ENCODE measurements at places on chromosomes 5 and 9.

DNA sequence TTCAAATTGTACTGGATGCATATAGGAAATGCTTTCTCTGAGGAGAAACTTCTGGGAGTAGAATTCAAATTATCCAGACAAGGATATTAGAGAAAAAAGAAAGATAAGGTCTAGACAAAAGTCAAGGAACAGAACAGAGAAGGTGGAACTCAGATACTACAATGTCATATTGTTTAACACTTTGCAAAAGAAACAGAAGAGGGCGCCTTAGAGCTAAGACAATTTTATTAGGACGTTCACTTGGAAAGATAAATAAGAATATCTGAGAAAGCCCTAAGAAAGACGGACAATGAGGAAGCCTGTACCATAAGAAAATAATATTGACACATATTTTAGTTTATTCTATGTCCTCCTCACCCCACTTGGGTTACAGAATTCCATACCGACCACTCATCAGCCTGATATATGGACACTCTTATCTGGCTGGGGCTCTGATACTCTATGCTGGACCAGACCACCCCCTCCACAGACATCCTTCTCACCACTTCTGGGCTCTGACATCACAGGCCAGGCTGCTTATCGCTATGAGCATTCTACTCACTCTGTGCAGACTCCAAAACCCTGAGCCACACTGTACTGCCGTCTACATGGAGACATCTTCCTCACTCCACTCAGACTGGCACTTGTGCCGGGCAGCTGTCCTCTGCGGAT is 9.1 kb upstream of the AK3 start:
- no peak for DNase-seq

- DNase-seq = peak; percentile 84
These were observed 16.1 kb downstream of the GBGT1 start for GRCh38 chr9:133147412-133148198.

GRCh38 chr5:119022017-119022745 is 33.8 kb upstream of the DTWD2 start:
- no peak for DNase-seq

DNA sequence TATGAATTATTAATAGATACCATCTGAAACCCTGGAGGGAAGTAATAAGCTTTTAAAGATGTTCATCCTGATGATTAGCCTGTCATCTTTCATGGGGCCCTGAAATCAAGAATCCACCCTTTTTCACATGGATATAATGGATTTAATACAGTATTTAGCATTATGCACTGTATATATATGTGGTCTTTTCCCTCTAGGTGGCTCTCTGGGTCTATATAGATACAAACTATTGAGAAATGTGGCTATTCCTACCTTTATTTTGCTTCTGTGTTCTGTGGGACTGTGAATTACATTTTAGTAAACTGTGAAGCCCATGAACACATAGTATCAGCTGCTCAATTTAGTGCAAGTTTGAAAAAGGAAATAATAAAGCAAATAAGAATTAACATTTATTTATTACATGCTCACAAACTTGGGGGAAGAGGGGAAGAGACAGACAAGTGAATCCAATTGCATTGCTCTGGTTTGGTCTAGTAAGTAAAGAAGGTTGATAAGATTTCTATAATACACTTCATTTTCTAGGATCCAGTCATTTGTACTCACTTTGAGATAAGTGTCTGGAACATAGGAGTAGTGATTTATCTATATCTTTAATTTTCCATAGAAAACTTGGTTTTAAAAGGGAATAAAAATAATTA is 112.2 kb downstream of the SCAMP1 start:
- no peak for DNase-seq

DNA sequence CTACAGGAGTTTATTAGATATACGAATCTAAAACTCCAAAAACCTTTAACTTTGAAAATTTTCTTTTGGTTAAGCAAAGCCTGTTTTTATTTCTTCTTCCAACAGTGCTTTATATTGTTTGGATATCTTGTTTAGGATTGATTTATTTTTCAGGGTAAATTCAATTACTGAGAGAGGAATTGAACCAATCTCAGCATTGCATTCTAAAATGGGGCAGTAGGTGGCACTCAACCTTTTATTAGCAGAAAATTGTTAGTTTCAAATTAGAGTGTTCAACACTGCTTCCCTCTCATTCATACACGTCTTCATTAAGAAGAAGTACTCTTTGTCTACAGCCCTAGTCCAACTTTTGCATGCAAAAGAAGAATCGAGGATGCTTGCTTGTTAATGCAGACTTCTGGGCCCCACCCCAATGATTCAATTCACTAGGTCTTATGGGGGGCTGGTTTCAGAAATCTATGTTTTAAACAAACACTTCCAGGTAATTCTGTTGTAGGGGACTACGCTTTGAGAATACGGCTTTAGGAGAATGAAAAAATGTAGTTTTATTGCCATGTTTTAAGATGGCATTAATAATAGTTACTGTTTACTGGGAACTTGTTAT is 26.6 kb downstream of the MRPL22 start:
- DNase-seq = no peak

DNA sequence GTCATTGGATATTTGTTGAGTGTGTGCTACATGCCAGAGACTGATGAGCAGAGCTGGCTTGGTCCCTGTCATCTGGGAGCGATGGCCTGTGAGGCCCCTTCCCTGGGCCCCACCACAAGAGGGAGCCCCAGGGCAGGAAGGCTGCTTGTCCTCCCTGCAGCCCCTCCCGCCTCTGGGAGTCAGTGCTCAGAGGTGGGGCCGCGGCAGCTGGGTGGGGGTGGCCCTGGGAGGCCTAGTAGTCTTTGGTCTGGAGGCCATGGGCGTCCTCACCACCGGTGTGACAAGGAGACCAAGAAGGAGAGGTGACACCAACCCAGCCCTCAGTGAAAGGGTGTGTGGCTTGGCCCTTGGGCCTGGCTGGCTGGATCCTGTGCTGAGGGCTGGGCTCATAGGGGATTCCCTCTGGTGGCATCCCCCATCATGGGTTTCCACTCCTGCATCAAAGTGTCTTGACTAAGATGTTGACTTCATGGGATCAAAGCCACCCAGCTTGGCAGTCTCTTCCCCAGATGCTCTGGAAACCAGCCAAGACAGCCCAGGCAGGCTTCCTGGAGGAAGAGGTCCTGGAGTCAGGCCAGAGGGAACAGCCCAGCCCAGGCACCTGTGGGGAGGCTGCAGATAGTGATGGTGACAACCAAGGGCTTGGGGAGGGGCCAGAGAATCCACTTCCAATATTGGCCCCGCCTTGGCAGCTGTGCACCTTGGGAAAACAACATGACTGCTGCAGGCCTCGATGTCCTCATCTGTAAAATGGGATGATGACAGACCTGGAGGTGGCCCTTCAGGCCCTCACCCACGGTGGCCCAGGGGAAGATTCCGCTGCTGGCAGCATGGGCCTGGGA is 166.7 kb downstream of the GAPVD1 start:
- no peak for DNase-seq

GRCh38 chr5:145858959-145859358 is 13.9 kb downstream of the GRXCR2 start:
- no peak for DNase-seq

DNA sequence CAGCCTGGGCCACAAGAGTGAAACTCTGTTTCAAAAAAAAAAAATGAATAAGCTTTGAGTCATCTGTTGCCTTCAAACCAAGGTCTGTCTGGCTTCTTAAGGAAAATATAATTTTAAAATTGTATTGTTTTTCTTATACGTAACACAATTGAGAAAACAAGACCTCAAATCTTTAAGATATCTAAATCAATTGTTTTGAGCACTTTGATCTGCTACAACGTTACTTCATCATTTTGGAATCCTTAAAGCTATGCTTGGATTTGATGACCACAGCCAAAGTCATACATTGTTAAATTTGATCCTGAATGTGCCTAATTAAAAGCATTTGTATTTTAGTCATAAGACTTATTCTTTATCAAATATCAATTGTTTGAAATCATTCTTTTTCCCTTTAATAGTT is 37.7 kb upstream of the VCAN start:
- DNase-seq = no peak

DNA sequence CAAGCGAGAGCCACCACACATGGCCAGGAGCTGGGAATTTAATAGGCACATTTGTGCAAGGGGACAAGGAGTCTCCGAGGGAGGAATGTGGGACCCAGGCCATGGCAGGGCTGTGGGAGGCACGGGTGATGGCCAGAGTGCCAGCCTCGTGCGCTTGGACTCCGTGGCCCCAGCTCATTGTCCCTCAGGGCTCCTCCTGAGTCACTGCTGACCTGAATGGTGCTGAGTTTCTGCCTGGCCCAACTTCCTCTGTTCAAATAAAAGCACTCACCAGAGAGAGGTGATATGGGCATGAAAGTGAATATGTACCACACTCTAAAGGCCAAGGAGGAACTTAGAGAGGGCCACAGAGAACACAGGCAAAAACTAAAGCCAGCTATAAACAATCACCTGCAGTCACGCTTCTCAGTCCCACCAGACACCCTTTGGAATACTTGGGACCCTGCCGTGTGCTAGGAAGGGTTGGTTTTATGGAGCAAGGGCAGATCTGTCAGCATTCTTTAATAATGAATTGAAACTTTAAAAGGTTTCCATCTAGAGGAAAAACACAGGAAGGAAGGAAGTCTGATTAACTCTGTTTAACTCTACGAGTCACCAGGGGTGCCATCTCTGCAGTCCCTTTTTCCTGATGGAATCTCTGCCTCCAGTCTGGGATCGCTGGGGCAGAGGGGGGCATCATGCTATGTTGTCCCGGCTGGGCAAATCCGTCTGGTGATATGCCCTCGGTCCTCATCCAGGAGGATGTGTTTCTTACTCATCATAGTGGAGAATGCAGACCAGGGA is 25.1 kb upstream of the UBE2QL1 start:
- DNase-seq = no peak

DNA sequence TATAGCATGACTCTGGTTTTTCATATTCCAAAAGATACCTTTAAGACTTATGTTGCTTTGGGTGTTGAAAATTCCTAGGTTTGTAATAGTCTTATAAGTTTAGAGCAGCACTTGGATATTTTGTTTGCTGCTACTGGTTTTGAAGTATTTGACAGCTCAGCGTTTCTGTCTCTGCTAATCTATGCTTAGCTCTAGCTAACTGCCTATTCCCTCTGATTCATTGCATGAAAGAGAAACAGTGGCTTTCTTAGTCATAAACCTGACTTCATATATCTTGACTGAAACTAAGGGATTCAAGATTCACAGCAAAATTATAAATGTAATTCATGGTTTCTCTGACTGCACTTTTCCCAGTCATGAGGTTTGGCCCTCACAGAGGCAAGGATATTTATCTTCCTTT is 35.6 kb upstream of the ANXA1 start:
- no peak for DNase-seq

- peak; percentile 39 for DNase-seq
These were observed 73.2 kb upstream of the EPB41L4A start for GRCh38 chr5:112492291-112492690.

DNA sequence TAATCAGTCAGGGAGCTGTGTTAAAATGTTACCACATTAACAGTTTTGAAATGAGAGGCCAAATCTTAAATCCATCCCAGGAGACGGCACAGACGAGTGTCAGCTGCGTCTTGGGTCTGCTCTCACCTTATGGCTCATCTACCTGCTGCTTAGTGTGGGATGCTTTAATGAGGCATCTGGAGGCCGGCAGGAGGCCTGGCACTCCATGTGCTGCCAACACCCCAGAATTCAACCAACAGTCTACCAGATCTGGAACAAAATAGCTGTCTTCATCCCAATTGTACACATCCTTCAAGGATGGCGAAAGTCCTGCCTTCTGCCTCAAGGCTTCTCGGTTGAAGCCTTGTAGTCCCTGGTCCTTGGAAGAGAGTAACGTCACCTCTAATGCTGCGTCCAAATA is 12.0 kb downstream of the PRKACG start:
- DNase-seq = no peak

Data from femur (tissue), 1 donor.